AG04449 (cell line): ENCODE measurements at places on chromosomes 1 and 21.

GRCh38 chr1:73162564-73162963 lies 880.2 kb upstream of the NEGR1 start:
- no peak for DNase-seq

GRCh38 chr1:156118177-156118868 lies 3.8 kb downstream of the LMNA start:
- DNase-seq, result no peak

DNA sequence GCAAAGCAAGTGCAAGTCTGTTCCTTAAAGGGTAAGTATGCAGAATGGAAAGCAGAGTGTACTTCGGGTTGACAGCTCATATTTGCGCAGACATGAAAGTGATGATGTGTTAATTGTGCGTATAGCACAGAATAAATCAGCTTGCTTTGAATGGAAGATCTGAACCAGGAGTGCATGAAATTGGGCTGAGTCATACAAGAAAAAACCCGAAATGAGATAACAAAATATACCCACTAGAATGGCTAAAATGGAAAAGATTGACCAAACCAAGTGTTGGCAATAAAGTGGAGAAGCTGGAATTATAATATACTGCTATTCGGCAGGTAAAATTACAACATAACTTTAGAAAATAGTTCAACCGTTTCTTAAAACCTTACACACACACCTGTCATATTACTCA lies 28.5 kb downstream of the CR1L start:
- no peak for DNase-seq

- DNase-seq, result no peak
Measured at GRCh38 chr1:38786040-38786436, 73.5 kb downstream of the RRAGC start.

DNA sequence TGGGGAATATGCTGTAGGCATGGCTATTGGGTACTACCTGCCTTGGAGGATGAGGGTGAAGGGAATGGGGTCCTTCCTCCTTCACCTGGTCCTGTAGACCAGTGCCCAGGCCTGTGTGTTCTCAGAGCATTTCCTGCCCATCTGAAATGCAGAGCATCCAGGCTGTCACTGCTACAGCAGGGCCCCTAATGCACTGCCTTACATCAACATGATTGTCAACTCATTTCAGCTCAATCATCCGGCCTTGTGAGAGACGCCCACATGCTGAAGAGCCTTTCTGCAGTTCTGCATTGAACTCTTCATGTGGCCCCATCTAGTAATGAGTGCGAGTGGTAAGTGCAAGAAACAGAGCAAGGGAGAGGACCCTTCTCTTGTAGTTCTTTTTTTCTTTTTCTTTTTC lies 39.8 kb upstream of the SRP9 start:
- no peak for DNase-seq

- no peak for DNase-seq
Measured at GRCh38 chr1:197173571-197174507, 27.4 kb upstream of the ASPM start.

DNA sequence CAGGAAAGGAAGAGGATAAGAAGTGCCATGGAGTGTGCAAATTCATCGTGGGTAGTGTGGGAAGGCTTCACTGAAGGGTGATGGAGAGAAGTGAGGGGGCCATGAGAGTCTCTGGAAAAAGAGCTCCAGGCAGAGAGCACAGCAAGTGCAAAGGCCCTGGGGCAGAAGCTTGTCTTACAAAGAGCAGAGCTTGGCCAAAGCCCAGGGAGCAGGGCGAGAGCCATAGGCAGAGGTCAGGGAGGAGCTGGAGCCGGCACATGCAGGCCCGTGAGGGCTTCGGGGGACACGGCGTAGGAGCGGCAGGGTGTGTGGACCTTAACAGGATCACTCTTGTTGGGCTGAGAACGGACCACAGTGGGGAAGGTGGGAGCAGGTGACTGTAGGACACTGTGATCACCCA lies 83.7 kb upstream of the EDN2 start:
- DNase-seq, result no peak

DNA sequence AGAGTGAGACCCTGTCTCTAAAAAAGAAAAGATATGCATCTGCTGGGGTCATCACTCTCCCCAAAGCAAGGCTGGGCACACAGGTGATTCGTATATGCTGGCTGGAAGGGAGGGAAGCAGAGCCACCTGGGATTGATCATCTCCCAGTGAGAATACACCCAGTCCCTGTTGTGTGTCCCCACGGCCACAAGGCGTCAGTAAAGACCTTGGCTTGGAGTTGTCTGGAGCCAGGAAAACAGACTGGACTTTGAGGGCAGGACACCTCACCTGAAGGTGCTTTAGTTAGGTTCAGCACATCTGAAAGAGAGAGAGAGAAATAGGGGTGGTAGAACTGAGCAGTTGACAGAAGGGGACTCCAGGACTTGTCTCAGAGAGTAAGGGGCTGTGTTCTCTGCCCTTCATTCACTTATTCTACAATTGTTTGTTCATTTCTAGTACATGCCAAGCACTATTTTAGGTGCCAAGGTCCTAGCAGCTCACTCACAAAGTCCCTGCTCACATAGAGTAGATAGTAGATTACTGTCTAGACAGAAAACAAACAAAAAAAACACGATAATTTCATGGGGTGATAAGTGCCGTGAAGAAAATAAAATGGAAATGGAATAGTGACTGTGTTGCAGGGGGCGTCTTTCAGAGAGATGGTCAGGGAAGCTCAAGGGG lies 13.5 kb downstream of the CITED4 start:
- no peak for DNase-seq

DNA sequence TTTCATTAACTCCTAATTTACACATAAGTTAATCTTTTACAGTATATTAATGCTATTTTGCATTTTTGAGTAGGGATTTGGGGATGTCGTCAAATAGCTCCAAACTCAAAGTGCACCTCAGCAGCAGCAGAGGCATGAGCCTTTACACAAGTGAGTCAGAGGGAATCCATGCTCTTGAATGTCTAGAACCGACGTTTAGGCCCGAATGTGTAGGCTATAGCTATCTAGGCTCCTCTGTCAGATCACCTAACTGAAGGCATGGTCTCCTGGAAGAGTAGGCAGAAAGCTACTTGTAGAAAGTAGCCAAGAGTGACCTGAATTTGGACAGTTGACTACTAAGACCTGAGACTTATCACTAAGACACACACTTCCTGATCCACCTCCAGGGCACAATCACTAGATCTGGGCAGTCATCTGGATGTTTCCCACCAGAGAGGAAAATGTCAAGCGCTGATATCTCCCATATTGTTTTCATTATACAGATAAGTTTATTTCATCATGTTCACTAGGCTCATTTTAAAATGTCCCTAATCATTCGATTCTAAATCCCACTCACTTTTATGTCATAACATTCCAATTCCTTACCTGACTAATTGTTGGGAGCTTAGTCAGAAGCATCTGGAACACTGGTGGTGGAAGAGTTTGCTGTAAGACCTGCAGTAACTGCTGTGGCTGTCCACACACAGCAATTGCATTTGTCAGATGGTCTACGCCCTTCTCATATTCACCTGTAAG lies 15.3 kb downstream of the TOMM20 start:
- DNase-seq, result no peak

DNA sequence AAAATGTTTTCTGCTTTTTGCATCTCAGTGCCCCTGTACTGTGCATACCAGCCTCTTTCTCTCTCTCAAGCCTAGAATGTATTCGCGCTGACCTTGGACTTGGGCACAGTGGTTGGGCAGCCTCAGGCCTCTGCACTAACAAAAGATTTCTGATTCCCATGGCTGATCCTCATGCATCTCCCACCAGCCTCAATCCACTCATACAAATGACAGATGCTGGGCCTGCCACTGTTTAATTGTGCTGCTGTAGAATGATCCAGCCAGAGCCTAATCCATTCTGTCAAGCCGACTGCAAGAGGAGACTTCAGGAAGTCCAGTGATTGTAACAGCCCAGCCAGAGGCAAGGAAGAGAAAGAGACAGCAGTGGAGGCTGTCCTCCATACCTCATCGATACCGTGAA lies 180.8 kb downstream of the ASTN1 start:
- no peak for DNase-seq

DNA sequence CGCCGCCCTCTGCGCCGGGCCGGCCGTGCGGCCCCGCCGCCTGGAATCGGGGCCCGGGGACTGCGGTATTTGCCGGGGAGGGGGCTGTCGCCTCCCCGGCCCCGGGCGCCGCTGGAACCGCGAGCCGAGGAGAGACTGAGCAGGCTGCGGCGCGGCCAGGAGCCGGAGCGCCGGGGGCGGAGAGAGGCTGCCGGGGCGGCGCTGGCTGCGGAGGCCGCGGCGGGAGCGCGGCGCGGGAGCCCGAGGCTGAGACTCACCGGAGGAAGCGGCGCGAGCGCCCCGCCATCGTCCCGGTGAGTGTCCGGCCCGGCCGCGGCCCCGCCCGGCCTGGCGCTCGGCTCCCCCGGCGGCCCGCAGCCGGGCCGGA lies 746 bp downstream of the DYRK1A start:
- DNase-seq, result no peak

DNA sequence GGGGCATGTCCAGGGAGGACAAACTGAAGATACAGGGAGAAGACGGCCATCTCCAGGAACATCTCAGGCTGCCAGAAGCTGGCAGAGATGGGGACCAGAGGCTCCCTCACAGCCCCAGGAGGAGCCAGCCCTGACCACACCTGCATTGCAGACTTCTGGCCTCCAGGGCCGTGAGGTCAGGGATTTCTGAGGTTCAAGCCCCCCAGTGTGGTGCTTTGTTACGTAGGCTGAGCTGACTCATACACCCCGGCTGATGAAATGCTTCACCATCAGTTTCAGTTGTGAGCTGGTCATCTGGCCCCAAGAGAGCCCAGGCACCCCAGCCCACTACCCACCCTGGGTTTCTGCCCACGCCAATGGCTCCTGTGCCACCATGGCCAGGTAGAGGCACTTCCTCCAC lies 106.4 kb downstream of the SIK1 start:
- DNase-seq, result no peak

- DNase-seq, result no peak
Measured at GRCh38 chr1:22626237-22627157, 9.9 kb upstream of the C1QA start.

DNA sequence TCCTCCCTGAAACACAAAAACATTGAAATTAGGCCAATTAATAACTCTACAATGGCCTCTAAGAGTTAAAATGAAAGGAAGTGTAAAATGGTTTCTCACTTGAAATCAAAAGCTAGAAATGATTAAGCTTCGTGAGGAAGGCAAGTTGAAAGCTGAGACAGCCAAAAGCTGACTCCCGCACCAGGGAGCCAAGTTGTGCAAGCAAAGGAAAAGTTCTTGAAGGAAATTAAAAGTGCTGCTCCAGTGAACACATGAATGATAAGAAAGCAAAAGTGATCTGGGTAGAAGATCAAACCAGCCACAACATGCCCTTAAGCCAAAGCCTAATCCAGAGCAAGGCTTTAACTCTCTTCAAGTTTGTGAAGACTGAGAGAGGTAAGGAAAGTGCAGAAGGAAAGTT lies 22.8 kb downstream of the CYYR1 start:
- no peak for DNase-seq

DNA sequence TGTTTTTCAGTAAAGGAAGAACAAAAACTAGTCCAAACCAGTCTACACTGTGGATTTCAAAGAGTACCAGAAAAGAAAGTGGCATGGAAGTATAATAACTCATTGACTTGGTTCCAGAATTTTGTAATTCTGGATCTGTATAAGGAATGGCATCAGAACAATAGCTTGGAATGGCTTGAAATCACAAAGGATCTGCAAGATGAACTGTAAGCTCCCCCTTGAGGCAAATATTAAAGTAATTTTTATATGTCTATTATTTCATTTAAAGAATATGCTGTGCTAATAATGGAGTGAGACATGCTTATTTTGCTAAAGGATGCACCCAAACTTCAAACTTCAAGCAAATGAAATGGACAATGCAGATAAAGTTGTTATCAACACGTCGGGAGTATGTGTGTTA lies 21.3 kb downstream of the CHODL start:
- DNase-seq, result no peak

DNA sequence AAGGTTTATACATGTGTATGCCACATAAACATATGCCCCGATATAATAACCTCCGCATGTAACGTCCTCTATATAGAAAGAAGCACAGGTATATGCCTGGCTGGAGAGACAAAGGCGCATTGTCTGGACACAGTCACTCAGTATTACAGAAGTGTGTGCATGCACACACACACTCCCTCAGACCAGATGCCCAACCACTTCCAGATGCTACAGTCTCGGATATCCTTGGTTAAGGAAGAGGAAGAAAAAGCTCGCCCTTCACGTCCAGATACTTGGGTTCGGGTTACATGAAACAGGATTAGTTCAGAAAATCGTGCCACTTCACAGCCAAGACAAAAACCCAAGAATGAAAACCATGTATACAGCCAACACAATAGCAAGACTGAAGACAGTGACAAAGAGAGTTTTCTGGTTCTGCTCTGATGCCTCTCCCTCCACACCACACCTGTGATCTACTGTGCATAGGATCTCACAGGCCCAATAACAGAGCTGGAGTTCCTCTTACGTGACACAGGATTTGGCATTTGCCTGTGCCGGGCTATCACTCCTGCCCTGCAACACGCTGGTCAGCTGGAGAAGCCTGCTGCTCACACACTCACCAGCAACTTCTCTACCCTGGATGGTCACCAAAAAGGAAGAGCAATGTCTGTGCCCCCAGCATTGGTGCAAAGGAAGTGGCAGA lies 75.0 kb downstream of the SSBP3 start:
- DNase-seq, result no peak

DNA sequence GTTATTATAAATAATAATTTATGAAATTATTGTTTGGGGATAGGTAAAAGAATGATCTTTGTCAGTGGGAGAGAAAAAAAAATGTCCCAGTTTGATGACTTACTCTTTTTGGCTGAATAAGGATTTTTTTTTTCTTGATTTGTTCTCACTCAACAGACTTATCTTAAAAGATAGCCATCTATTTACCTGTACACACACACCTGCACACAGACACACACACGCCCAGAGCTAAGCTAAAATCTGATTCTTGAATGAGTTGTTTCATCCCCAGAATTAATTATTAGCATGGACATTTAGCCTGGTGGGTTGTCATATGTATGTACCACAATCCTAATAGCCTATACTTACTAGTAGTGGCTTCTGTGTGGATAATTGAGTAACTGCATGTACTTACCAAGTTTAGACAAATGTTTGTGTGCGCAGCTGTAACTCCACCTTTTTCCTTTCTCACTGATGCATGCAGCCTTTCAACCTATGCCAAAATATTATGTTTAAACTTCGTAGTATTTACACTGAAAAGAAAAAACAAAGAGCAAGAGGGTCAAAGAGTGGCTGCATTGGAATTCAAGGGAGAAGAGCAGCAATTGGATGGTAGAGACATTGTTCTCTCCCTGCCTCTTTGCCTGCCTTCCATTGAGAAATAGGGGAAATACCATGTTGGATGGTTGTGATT lies 174.3 kb downstream of the ADGRL2 start:
- no peak for DNase-seq

DNA sequence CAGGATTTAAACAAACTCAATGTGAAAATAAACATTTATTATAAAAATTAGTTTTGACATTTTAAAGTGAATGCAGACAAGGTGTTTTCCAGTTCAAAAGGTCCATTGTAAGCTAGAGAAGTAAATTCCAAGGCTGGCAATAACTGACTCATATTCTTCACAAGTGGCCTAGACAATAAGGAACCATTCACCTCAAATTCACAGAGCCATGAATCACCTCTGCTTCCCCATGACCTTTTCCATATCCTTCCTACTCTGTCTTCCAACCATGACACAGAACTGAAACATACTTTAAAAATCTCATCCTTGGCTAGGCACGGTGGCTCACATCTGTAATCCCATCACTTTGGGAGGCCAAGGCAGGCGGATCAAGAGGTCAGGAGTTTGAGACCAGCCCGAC lies 24.8 kb downstream of the F11R start:
- no peak for DNase-seq
